ENCODE measurements at places on chromosomes 2 and 18.

GRCh38 chr18:24913507-24914170 is 438.3 kb downstream of the ZNF521 start:
- DNase-seq, result no peak

DNA sequence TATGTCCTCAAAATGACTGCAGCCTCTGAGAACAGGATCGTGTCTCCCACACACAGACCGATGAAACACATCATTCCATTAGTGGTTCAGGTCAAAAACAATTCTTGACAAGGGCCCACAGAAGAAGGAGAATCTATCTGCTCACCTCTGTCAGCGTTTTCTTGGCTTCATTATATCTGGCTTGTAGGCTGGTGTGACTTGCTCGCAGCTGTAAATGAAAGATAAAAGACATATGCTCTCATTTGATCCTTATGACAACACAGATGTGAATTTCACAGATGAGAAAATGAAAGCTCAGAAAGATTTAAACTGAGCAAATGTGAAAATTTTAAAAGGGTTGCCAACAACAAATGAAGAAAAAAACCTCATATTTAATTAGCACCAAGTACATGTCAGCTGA is 61.6 kb downstream of the CCDC93 start:
- DNase-seq, result no peak

- DNase-seq, result no peak
Observed at GRCh38 chr18:58977801-58978200, 113.1 kb downstream of the ZNF532 start.

DNA sequence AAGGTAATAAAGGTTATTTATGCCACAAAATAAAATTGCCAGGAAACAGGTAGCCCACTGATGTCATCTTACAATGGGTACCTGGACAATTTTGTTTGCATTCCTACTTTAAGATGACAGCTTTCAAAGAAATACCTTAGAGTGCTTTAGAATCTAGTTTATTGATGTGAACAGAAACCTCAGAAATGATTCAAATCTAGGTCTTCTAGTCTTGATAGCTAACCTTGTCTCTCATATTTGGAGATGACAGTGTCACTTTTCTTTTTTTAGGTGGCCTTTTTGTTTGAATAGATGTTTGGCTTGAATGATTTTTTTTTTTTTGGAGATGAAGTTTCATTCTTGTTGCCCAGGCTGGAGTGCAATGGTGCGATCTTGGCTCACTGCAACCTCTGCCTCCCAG is 69.1 kb downstream of the PIK3C3 start:
- DNase-seq, result no peak

GRCh38 chr2:105674401-105674800 is 70.3 kb upstream of the NCK2 start:
- DNase-seq, result no peak

- no peak for DNase-seq
Observed at GRCh38 chr18:22912149-22912548, 21.0 kb upstream of the RBBP8 start.

GRCh38 chr2:239358062-239358754 is 42.6 kb downstream of the HDAC4 start:
- DNase-seq, result no peak

DNA sequence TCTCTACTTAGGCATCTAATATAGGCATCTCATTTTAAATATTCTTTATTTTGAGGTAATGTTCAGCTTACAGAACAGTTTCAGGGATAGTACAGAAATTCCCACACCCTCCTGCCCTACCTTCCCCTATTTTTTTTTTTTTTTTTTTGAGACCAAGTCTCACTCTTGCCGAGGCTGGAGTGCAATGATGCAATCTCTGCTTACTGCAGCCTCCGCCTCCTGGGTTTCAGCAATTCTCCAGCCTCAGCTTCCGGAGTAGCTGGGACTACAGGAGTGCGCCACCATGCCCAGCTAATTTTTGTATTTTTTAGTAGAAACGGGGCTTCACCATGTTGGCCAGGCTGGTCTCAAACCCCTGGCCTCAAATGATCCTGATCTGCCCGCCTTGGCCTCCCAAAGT is 97.6 kb downstream of the EPB41L5 start:
- DNase-seq, result no peak

DNA sequence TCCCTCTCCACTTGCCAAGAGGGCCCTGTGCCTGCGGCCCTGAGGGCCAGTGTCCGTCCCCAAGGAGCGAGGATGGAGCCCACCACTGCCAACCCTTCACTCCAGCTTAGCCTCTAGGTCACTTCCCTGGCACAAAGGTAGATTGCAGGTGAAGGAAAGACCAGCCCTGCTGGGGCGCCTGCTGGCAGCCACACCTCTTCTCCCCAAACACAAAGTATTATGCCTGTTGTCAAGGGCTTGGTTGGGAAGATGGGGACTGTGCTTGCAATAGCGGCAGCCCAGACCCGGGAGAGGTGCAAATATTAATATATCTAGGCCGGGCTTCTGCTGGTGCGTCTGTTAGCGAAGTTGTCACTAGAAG is 7.7 kb downstream of the KCNF1 start:
- no peak for DNase-seq

GRCh38 chr2:144234542-144234871 is 285.4 kb downstream of the ZEB2 start:
- no peak for DNase-seq

DNA sequence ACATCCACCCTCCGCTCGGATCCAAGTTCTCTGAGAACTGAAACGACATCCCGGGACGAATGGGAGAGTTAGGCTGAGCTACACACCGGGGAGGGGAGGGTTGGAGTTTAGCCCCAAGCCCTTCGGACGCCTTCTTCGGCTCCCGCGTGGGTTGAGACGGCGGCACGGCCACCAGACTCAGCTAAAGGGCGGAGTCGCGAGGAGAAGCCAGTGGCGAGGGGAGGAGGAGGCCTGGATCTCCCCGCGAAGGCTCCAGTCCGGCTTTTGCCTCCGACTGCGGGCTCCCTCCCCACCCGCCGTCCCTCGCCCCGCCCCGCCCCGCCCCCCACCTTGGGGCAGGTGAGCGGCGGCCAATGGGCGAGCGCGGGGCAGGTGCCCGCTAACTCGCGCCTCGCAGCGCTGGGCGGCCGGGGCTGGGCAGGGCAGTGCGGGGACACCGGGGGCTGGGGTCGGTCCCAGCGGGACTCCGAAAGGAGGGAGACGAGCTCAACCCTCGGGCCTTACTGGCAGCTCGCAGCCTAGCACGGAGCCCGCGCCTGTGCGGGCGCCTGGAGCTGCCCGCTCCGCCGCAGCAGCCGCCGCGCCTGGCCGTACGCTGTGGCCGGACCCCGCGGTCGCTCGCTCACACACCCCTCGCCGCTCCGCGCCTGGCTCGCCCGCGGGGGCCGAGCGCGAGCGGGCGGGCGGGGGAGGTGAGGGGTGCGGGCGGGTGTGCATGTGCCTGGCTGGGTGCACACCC is at the start of gene EMX1:
Gene EMX1 (plus strand): TSS at position 382 of the 739 bp plus-strand sequence. CDS start 334 bp downstream, at position 716.
- DNase-seq, result no peak

- no peak for DNase-seq
Observed at GRCh38 chr2:9690716-9691498, 60.1 kb upstream of the YWHAQ start.

- no peak for DNase-seq
Observed at GRCh38 chr2:12754643-12755042, 37.9 kb downstream of the TRIB2 start.

- DNase-seq, result no peak
Observed at GRCh38 chr2:67321588-67321903, 75.6 kb upstream of the ETAA1 start.

DNA sequence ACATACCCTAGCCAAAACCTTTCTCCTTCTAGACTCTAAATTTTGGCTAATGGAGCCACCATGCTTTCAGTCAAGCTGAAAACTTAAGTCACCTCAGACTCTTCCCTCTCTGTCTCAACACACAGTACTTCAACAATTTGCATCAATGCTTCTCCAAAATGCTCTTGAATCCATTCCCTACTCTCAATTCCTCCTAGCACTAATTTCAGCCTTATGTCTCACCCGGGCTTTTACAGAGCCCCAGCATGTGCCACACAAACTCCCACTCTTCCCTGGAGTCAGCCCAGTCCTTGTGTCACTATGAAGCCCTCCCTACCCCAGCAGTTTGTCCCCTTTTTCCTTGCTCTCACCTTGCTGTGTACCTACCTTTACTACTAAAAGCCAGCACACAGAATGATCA is 38.7 kb downstream of the AAK1 start:
- no peak for DNase-seq

Data from stimulated activated CD4-positive, alpha-beta T cell treated with anti-CD3 and anti-CD28 coated beads, Interleukin-15, amount 100 ng/mL, for 48 hours (primary cell).